ENCODE measurements at places on chromosomes 3 and 15.

- no peak for DNase-seq
Observed at GRCh38 chr3:81709606-81710005, 51.8 kb downstream of the GBE1 start.

DNA sequence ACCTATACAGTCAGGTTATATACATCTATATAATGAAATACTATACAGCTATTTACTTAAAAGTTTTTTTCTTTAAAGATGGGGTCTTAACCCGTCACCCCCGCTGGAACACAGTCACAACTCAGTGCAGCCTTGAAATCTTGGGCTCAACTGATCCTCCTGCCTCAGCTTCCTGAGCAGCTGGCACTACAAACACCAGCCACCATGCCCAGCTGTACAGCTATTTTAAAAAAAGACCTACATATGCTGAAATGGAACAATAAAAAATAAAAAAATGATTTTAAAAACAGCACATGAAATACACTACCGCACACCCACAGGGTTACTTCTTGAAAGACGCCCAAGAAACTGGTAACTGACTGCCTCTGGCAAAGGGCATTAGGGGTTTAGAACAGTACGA is 3.8 kb downstream of the NCBP2 start:
- no peak for DNase-seq

DNA sequence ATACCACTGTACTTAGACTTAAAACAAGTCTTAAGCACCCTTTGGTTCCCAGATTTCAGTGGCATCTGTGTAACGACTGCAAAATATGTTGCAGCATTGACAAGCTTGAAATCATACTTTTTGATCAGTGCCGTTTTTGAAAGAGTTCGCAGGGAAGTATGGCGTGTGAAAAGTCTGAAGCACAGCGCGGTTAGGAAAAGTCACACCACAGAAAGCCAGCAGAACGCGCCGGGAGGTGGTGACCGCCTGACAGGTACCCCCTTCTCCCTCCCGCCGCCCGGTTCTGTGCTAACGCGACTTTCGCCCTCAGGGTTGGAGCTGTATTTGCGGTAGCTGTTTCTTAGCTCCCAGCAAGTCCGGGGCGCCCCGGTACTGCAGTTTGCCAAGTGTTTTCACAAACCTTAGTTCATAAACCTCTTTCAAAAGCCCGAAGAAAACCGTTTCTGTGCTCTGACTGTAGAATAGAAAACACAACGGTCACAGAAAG is 481 bp upstream of the CRYBG3 start:
- peak; percentile 55 for DNase-seq

DNA sequence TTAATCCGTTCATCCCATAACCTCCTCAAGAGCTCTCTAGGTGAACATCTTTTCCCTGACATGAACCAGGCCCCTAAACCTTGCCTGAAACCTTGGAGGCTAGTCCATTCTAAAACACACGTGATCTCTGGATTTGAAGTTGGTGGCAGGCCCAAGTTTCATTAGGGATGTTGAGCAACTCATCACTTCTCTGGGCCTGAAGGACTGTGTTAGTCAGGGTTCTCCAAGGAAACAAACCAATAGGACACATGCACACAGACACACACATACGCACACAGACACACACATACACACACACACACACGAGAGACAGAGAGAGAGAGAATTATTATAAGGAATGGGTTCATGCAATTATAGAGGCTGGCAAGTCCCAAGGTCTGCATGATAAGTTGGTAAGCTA is 31.9 kb downstream of the ACAN start:
- no peak for DNase-seq

DNA sequence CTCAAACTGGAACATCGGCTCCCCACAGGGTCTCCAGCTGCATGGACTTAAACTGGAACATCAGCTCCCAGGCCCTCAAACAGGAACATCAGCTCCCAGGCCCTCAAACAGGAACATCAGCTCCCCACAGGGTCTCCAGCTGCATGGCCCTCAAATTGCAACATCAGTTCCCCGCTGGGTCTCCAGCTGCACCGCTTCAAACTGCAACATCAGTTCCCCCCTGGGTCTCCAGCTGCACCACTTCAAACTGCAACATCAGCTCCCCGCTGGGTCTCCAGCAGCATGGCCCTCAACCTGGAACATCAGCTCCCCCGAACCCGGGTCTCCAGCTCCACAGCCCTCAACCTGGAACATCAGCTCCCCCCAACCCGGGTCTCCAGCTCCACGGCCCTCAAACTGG is 82.0 kb downstream of the TFRC start:
- DNase-seq = no peak

- no peak for DNase-seq
Observed at GRCh38 chr3:187641320-187642016, 28.7 kb downstream of the SST start.

GRCh38 chr3:159077860-159078259 is 276.0 kb downstream of the MFSD1 start:
- DNase-seq = peak; percentile 79

DNA sequence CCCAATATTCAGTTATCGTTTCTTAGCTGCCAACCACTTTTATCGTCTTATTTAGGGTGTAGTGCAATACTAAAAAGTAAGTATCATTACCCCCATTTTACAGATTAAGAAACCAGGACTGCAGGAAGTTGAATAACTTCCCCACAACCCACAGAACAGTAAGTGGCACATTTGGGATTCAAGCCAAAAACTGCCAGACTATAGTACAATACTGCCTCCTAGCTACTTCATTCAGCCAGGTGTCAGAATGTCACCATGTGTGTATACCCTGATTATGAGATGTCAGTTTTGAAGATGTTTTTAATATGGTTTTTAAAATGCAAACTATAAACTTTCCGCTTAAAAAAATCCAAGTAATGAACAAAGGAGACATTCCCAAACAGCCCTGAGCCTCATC is 74.2 kb upstream of the PROK2 start:
- no peak for DNase-seq

- DNase-seq = no peak
Observed at GRCh38 chr3:196842567-196843434, 24.9 kb upstream of the SENP5 start.

GRCh38 chr3:3172627-3173026 is 6.9 kb downstream of the CRBN start:
- no peak for DNase-seq

DNA sequence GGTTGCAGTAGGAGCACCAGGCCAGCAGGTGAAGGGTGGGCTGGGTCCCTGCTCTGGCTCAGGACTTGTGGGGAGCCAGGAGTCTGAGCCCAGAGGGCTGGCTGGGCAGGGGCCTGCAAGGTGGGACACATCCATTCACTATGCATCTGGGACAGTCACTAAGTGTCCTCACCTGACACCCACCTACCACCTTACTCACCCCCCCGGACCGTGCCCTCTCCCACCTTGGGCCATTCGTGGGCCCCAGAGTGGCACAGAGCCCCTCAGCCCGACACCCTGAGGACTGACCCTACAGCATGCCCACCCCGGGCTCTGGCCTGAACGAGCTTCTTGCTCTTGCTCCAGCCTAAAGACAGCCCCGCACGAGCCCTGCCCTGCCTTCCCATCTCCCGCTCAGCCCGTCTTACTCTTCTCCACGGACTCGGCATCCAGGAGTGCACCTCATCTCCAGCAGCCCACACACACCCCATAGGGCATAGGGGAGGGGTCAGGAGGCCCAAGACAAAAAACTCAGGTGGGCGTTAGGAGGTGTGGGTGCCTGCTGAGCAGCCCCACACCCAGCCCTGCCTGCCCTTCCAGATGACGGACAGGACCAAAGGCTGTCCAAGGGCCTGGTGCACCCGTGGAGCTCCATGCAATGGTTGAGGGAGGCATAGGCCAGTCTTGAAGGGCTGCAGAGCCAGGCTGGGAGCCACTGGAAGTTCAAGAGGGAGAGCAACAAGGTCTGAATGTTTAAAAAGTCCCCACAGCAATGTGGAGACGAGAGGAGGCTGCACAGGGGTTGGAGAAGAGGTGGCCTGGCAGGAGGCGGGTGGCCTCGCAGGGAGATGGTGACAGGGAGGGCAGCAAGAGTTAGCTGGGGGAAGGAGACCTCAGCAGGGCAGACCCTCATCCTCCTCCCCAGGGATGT is 27.0 kb downstream of the PTH1R start:
- no peak for DNase-seq

DNA sequence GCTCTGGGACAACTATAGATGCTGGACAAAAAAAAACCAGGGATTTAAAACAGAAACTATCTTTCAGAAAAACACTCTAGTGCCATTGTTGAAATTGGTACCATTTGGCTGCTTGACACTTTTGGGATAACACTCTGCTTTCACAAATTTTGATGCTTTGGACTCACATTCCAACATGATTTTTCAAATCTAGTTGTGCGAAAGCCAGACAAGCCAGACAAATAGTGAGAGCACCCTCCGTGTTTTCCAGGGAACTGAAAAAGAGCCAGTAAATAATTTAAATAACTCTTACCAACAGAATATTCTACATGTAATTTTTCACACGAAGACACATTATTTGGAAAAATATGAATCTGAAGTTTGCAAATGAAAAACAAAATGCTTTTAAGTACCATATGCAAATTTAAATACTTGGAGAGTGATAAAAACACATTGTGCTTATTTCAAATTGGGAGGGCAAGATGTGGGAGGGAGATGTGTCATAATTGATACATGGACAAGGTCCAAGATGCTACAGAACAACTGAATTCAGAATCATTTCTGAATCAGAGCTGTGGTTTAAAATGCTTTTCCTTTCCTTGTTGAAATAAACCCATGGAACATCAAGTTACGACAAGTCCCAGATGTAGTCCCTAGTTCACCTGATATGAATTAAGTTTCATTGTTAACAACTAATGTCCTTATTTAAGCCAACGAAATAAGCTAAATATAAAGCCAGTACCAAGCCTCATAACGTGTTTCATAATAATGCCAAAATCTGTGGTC is 144.2 kb upstream of the SOX2 start:
- DNase-seq = no peak

- no peak for DNase-seq
Observed at GRCh38 chr3:172868582-172869200, 118.2 kb downstream of the ECT2 start.

- no peak for DNase-seq
Observed at GRCh38 chr3:24622138-24622537, 127.5 kb upstream of the THRB start.

GRCh38 chr3:67196677-67197076 is 198.6 kb downstream of the KBTBD8 start:
- no peak for DNase-seq

DNA sequence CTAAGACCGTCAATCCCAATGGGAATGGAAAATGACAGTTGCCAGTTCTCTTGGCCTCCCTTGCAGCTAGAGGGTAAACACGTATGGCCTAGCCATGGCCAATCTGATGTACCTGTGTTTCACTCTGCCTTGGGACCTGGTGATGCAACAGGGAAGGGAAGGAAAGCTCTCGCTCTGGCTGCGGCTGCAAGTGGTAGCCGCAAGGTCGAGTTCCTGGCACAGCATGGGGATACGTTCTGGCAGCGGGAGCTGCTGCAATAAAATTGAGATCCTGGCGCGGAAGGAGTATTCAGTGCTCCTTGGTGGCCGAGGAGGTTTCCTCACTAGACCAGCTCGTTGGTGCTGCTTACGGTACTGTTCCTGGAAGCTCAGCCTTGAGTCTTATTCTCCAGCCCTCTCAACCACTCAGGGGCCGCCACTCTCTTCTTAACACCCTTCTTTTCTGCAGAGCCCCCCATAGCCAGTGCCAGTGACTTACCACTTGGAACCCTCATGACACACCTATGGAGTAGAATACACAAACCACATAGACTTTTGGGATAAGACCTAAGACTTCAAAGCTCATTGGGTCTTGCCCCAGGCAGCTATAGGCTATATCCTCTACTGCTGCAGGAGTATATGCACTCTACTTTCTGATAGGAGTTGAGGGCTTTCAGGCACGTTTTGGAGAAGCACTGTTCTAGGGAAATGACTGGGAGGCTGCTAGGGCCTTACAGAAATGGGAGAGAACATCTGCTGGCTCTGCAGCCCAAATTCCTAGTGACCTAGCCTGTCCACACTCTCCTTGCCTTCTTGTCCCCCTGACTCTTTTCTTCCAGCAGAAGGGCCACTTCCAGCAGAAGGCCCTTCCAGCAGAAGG is 2.7 kb downstream of the KY start:
- no peak for DNase-seq

DNA sequence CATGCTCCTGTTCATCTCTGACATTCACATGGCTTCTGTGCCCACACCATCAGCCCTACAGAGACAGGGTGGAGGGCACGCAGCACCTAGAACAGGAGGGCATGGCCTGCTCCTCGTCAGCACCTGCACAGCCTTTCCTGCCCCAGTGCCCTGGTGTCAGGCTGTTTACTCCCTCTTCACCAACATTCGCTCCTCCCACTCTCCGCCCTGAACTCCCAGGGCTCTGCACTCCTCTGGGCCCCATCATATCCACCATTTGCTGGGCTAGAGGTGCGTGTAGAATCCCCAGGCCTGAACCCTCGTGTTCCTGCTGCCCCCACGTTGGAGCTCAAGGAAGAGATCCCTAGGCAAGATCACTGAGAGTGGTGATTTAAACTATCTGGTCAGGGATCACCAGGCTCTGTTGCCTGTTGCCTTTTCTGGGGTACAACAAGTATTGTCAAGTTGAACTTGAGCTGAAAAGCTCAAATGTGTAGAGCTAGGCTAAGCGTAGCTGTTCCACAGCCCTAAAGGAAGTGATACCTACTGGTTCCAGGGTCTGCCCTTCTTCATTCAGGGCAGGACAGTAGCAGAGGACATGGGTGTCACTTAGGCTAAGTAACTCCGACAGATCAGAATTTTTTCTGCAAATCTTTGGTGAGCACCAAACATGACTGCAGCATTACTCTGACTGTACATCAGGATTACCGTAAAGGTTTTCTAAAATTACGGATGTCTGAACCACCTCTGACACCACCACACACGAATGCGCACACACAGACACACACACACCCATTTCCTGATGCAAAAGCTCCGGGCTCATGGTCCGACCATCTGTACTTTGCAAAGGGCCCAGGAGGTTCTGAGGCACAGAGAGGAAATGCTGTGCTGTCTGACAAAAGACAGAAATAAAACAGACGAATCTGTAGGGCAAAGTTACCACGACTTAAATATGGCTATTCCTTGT is 43.7 kb upstream of the GNB5 start:
- DNase-seq = no peak

GRCh38 chr3:129592381-129593131 is 13.9 kb downstream of the PLXND1 start:
- no peak for DNase-seq

DNA sequence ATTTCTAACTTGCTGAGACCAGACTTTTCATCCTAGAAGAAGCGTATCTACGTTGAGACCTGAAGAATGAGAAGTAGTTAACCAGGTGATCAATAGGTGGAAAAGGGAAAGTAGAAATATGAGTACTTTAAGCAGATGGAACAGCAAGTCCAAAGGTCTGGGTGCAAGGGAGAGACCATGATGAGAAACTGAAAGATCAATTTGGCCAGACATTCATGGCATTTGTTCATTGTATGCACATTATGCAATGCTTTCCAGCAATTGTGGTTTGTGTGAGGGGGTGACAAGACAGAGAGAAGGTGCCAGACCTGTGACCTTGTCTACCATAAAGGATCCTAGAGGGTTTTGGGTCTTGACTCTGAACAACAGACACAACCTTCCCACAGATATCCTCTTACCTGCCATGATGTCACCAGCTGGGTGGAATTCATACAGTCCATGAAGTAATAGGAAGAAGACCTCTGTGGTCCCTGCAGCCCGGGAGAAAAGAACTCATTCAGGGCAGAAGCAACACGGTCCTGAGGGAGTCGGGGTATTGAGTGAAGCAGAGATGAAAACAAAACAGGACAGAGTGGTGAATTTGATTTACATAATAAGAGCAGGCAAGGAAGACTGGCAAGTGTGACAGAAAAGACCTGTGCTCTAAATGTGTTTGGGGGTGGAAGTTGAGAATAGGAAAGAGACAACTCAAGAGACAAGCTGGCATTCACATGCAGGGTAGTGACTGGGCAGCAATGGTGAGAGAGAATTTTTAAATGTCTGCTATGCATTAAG is 63.4 kb upstream of the PSMD6 start:
- DNase-seq = no peak

GRCh38 chr15:39016706-39017105 is 452.1 kb upstream of the RASGRP1 start:
- no peak for DNase-seq
